ENCODE measurements at places on chromosomes 1 and 21.

DNA sequence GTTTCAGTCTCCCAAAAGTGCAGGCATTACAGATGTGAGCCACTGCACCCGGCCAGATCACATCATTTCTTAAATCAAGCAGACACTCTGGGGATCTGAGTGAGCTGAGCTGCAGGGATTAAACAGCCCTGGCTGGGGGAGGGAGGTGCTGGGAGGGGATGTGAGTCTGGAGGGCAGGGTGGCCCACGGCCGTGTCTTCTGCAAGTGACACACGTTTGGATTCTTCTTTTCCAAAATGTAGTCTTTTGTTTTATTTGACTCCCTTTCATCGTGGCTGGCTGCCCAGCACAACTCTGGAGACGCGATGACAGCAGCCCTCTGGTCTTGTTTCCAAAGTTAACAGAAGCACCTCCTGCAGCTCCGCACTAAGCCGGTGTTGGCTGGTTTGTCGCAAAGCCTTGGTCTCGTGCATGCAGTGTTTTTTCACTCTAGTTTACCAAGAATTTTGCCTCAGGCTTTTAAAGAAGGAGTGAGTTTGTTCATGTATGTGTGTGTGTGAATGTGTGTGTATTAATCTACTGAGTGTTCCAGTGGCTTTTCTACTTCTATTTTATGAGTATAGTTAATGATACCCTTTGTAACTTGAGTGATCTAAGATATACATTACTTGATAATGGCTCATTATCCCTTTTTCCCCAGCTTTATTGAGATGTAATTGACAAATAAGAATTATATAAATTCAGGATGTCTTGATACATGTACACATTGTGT lies 2.8 kb upstream of the KRTAP10-5 start:
- no peak for DNase-seq

DNA sequence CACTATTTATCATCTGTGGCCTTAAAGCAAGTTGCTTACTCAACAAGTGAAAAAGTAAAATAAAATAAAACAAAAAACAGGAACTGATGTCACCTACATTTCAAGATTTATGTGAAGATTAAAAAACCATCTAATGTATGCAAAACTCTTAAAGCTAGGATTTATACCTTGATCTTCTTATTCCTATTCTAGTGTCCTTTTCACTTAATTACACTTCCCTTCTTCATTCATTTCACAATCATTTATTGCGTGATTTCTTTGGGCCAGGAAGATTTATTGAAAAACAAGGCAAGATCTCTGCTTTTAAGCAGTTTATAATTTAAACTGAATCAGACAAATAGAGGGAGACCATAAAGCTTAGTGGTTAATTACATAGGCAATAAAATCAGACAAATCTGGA lies 18.6 kb downstream of the PTGER3 start:
- DNase-seq = no peak

- DNase-seq = no peak
Observed at GRCh38 chr21:43842742-43843141, 22.3 kb upstream of the AGPAT3 start.

GRCh38 chr1:230641346-230641745 lies 935 bp upstream of the COG2 start:
- no peak for DNase-seq

DNA sequence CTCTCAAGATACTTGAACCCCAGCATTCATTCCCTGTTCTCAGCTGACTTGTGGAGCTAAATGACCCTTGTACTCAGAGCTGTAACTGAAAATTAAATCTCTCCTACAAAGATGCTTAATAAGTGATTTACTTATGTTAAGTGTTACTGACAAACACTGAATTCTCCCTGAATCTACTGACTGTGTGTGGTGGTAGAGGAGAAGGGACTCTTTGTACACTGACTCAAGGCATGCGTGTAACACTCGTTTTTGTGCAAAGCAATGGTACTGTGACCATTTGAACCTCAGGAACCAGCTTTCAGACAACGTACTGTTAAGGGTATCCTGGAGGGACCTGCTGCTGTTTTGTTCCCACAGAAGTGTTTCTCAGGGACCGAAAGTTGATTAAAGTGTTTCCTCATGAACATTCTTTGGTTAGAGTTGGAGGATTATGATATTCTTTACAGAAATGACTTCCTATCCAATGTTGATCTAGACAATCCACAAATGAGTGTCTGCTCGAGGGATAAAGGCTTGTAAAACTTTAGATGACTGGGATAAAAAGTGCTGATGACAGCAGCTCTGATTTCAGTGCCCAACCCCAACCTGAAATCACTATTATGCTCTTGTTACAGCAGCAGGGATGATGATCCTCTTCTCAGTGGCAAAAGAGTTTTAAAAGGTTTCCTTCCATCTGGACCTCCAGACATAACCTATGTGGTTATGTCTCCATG lies 12.8 kb downstream of the RGL1 start:
- no peak for DNase-seq

- DNase-seq = peak; percentile 6
Observed at GRCh38 chr1:68808351-68808750, 311.5 kb upstream of the DEPDC1 start.

DNA sequence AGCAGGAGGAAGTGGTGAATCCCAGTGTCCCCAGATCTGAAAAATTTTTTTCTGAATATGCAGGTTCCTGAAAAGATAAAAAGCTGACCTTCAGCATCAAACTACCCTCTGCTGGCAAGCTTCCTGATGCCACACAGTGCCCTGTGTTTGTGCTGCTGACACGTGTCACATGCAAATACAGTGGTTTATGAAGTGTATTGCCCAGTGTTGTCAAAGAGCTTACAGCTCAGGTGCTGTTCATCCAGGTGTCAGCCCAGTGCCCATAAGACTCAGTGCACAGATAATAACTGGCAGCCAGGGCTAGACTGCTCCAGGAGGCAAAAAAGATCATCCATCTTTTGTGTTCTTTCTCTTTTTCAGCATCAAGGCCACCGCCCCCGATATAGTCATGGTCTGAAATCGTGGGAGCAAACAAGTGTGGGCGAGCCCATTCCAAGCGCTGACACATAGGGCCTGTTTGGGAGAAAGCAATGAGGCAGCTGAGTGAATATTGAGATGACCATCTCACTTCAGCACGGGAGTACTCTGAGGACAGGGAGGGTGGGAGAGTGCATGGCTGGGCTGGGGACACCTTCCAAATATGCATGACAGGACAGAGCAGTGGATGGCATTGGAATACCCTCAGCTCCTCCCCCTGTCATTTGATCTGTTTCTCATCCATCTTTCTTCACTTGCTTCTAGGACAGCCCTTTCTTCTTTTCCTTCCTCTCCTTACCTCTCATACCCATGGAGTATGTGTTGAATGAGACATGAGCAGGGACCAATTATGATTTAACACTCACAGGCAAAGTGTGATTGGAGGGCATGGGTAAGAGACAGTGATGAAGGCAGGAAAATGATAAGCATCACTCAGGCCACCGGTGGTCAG lies 6.4 kb upstream of the KCNK1 start:
- DNase-seq = no peak
